ENCODE measurements at places on chromosomes 7 and 10. TPM values are rescaled to one million over a fixed set of nuclear protein-coding genes. Genes with fewer than 3 reads are reported as not detected.

HKDC1 gene
- 0.16 TPM for total RNA-seq

TCERG1L gene
- total RNA-seq: not detected

C1QL3 gene
- total RNA-seq: under 0.01 TPM

SYCE1 gene
- 0.16 TPM for total RNA-seq

GIMAP5 gene
- total RNA-seq: 150 TPM

FERD3L gene
- total RNA-seq: not detected

MMRN2 gene
- total RNA-seq: 292 TPM

PLXDC2 gene
- total RNA-seq: 0.32 TPM

SRGN gene
- total RNA-seq: 311 TPM

KCNMA1 gene
- total RNA-seq: under 0.01 TPM

CLCN1 gene
- not detected for total RNA-seq

PTPRZ1 gene
- under 0.01 TPM for total RNA-seq

OR2A12 gene
- not detected for total RNA-seq

VSTM4 gene
- total RNA-seq: 0.25 TPM

TRAPPC14 gene
- 7.7 TPM for total RNA-seq

HPSE2 gene
- not detected for total RNA-seq

ITPRID1 gene
- total RNA-seq: not detected

CRHR2 gene
- total RNA-seq: not detected

PVRIG gene
- total RNA-seq: not detected

MOGAT3 gene
- not detected for total RNA-seq

TMEM176A gene
- total RNA-seq: not detected

LAMB4 gene
- 0.06 TPM for total RNA-seq

SPDYE2B gene
- total RNA-seq: not detected

LRGUK gene
- total RNA-seq: 0.16 TPM

NEUROG3 gene
- not detected for total RNA-seq

SEMA3A gene
- 2.4 TPM for total RNA-seq

ENTPD7 gene
- 8.6 TPM for total RNA-seq

GIMAP8 gene
- total RNA-seq: 102 TPM

ZCWPW1 gene
- 0.94 TPM for total RNA-seq

PURB gene
- 12.1 TPM for total RNA-seq

ITGA8 gene
- 0.25 TPM for total RNA-seq

VAX1 gene
- not detected for total RNA-seq

BMPER gene
- 0.16 TPM for total RNA-seq

NEURL1 gene
- 0.06 TPM for total RNA-seq

KCNIP2 gene
- total RNA-seq: 0.31 TPM

Measured in bladder microvascular endothelial cell (primary cell).